ENCODE measurements at places on chromosomes 5 and 9. TPM values are rescaled to one million over a fixed set of nuclear protein-coding genes. Genes with fewer than 3 reads are reported as not detected.

BTNL8 gene
- not detected for total RNA-seq

PCDHAC1 gene
- not detected for total RNA-seq

CPLANE1 gene
- 23.0 TPM for total RNA-seq

KLF9 gene
- total RNA-seq = 26.4 TPM

YTHDC2 gene
- 16.7 TPM for total RNA-seq

NOXA1 gene
- total RNA-seq = 2.1 TPM

MEIKIN gene
- not detected for total RNA-seq

NMUR2 gene
- not detected for total RNA-seq

IGFBPL1 gene
- 0.25 TPM for total RNA-seq

SLC6A18 gene
- total RNA-seq = not detected

FOXD4L5 gene
- total RNA-seq = under 0.01 TPM

AMBP gene
- not detected for total RNA-seq

ITGA2 gene
- total RNA-seq = 30.0 TPM

NR2F1-AS1 gene
- total RNA-seq = 3.7 TPM

KCNN2 gene
- 6.3 TPM for total RNA-seq

STPG3 gene
- not detected for total RNA-seq

PCDHB4 gene
- under 0.01 TPM for total RNA-seq

HTR1A gene
- total RNA-seq = not detected

FAM169A gene
- 4.3 TPM for total RNA-seq

CCDC183 gene
- total RNA-seq = 0.81 TPM

ARID3C gene
- not detected for total RNA-seq

TEK gene
- total RNA-seq = 45.0 TPM

ZNF622 gene
- 30.9 TPM for total RNA-seq

TLX3 gene
- not detected for total RNA-seq

FOXI1 gene
- total RNA-seq = not detected

CCDC187 gene
- not detected for total RNA-seq

F12 gene
- total RNA-seq = 1.3 TPM

FBP1 gene
- total RNA-seq = 0.57 TPM

LCN1 gene
- not detected for total RNA-seq

LARP1 gene
- total RNA-seq = 65.1 TPM

All from bladder microvascular endothelial cell (primary cell).